Stimulated activated CD4-positive, alpha-beta T cell treated with anti-CD3 and anti-CD28 coated beads, Interleukin-2, amount 100 ng/mL, for 24 hours (primary cell): ENCODE measurements at places on chromosomes 13 and 19.

- no peak for DNase-seq
Observed at GRCh38 chr13:46382224-46382623, 4.8 kb downstream of the RUBCNL start.

DNA sequence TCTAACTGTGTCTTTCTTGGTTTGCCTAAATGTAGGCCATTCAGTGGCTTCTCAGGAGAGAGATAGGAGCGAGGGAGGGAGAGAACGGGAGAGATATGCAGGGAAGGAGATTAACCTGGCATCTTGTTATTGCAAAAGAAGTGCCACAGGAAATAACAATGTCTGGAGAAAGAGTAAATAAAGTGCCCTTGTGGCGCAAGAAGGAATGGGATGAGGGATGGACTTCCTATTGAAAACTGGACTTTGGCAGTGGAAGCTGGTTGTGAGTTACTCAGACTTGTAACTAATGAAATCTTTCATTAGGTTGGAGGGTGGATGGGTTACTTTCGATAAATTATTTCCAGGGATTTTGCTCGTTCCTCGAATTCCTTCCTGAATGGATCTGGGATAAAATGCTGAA is 136.1 kb downstream of the LACC1 start:
- no peak for DNase-seq

GRCh38 chr19:4878491-4878968 is 11.1 kb upstream of the PLIN3 start:
- DNase-seq = no peak

DNA sequence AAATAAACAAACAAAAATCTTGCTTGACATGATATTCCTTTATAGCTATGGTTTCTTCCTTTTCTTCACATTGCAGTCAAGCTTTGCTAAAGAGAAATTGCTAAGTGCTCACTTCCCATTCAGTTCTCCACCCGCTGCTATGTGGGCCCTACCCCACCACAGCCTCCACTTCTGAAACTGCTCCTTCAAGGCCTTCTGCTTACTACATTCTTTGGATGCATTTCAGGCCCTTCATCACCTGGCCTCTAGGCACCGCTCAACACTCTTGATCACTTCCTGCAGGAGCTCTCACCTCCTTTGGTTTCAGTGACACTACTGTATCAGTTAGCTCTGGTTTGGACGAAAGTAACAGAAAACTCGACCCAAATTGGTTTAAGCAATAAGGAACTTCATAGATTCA is 72.4 kb downstream of the KLF5 start:
- DNase-seq = no peak

- DNase-seq = no peak
Observed at GRCh38 chr13:28679628-28680027, 20.7 kb downstream of the POMP start.

- no peak for DNase-seq
Observed at GRCh38 chr13:104301171-104301975, 1235.2 kb upstream of the SLC10A2 start.

DNA sequence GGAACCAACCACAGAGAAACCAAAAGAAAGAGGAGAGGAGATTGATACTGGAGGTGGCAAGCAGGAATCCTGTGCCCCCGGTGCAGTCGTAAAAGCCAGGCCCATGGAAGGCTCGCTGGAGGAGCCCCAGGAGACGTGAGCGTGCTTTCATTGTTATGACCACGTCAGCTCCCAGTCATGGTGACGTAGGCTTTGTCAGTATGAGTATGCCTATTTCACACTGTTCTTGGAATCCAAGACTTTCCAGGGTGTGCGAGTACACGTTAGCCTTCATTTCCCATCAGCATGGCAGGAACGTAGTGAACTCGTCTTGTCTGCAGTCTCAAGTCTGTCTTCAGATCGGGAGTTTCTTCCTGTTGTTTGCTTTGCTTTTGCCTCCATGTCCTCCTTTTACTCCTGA is 15.4 kb upstream of the CHAMP1 start:
- no peak for DNase-seq

- no peak for DNase-seq
Observed at GRCh38 chr13:99419591-99420243, 81.6 kb upstream of the TM9SF2 start.

- DNase-seq = no peak
Observed at GRCh38 chr19:46211201-46211881, 18.2 kb upstream of the IGFL1 start.

GRCh38 chr13:30806784-30807183 is 71.4 kb downstream of the ALOX5AP start:
- DNase-seq = no peak

DNA sequence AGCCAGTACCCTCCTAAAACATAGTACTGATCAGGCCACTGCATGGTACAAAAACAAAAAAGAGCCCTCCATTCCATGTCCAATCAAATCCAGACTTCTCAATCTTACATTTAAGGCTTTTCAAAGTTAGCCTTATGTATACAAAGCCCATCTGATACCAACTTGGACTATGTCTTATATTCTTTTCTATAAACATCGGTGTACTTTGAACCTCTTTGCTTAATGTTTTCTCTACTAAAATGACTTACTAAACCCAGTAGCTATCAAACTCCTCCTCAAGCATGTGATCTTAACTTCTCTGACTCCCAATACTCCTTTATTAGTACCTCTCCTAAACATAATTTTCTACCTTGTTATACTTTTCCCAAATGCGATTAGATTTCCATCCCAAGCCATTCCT is 14.8 kb downstream of the TSC22D1 start:
- no peak for DNase-seq

DNA sequence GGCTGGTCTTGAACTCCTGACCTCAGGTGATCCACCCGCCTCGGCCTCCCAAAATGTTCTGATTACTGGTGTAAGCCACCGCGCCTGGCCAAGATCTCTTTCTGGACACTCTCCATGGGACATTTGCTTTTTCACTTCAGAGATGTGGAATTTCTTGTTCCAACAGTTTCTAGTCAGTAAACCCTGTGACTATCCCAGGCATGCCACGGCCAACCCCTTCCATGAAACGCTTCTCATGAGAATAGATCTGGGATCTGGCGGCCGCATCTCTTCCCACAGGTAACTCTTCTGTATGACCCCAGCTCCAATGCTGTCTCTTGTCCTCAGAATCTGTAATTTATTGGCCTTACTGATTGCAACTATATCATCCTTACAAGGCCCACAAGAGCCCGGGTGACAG is 16.2 kb downstream of the PLPP2 start:
- no peak for DNase-seq

DNA sequence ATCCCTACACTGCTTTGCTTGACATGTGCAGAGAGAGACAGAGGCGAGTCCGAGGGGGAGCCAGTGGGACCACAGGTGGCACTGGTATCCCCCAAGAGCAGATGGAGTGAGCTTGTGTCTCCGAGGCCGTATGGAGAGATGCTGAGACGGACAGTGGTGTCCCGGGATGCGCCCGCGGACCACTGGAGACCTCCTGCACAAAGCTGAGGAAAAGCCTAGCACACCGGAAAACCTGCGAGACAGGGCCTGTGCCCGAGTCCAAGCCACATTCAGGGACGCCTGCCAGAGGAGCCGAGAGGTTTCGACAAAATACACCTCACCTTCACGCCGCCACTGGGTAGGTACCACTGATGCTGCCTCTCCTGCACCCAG is 66.0 kb upstream of the ZNF527 start:
- no peak for DNase-seq

GRCh38 chr19:18669524-18669817 is 14.0 kb upstream of the CRTC1 start:
- DNase-seq = no peak

- no peak for DNase-seq
Observed at GRCh38 chr13:80361883-80362327, 21.0 kb upstream of the SPRY2 start.

DNA sequence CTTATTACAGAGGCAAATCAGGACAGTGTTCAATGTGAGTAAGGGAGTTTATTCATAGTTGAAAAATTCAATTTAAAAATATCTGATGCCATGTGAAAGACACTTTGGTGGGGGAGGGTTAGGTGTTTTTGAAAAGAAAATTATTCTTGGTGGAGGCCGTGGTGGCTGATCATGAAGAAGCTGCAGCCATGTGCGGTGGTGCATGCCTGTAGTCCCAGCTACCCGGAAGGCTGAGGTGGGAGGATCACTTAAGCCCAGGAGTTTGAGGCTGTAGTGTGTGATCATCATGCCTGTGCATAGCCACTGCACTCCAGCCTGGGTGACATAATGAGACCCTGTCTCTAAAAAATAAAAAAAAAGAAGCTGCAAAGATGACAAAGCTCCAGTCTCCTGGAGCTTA is 28.6 kb downstream of the WDFY2 start:
- DNase-seq = no peak

GRCh38 chr13:48862572-48862971 is 113.1 kb upstream of the FNDC3A start:
- DNase-seq = no peak

- no peak for DNase-seq
Observed at GRCh38 chr13:98462241-98462882, 114.5 kb downstream of the STK24 start.

DNA sequence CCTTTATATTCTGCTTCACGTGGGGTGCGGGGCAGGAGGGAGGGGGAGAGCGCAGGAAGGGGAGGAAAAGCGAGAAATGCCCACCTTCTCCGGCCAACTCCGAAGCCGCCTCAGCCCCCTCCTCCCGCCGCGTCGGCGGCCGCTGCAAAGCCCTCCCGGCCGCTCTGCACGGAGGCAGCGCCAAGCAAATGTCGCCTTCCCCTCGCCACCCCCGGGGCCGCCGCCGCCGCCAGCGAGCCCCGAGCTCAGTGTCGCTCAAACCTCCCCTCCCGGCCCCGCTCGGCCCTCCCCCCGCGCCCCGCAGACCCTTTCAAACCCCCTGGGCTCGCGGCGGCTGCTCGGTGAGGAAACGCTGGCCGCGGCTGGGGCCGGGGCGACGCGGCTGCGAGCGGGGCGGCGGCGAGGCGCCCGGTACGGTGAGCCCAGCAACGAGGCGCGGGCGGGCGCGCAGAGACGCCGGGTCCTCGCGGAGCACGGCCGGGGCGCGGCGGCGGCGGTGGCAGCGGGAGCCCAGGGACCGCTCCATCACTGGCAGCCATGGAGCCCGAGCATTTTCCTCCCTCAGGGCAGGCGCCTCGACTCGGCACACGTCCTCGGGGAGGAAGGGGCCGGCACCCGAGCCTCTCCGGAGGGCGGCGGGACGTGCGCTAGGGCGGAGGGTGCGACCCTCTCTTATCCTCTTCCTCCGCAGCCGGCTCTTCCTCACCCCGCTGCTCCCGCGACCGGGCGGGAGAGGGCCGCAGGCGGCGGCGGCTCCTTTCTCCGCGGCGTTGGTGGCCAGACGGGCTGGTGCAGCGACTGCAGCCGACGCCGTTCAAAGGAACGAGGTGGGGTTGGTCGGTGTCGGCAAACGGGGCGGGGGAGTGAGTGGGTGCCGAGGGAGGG is 463 bp upstream of the TSC22D1 start:
- peak; percentile 32 for DNase-seq
